ENCODE measurements at places on chromosomes 2 and 18.

GRCh38 chr2:12287220-12287751, 429.4 kb upstream of the TRIB2 start:
- no peak for DNase-seq

- DNase-seq, result no peak
Measured at GRCh38 chr2:127911737-127912136, 26.0 kb upstream of the AMMECR1L start.

- no peak for DNase-seq
Measured at GRCh38 chr18:62578980-62579511, 56.2 kb downstream of the ZCCHC2 start.

- no peak for DNase-seq
Measured at GRCh38 chr2:98736464-98736889, 5.5 kb upstream of the MGAT4A start.

DNA sequence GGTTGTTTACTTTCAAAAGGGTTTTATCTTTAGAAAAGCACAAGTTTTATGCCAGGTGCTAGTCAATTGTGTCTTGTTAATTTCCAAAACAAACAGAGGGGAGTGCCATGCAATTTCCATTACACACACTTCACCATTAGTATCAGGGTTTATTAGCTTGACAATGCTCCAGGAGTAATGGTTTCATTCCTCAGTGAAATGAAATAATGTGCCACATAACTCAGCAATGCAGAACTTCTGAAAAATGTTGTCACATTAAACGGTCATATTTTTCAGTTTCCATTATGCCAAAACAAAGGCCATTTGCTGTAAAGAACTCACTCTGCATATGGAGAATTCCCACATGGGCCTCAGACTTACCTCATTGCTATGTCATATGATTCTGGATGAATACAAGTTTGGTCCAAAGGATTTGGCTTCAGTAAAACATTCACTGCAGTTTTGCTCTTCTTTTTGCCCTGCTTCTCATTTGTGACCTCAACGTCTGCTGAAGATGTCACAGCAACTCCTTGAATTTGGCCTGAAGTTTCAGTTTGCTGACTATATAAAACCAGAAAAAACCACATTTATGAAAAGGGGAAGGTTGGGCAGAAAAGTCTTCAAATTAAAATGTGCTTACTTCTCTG, 198.2 kb downstream of the SRBD1 start:
- no peak for DNase-seq

GRCh38 chr2:42132966-42133641, 36.0 kb upstream of the EML4 start:
- DNase-seq, result peak; percentile 77

GRCh38 chr2:230762317-230762896, 49.8 kb downstream of the CAB39 start:
- DNase-seq, result no peak

DNA sequence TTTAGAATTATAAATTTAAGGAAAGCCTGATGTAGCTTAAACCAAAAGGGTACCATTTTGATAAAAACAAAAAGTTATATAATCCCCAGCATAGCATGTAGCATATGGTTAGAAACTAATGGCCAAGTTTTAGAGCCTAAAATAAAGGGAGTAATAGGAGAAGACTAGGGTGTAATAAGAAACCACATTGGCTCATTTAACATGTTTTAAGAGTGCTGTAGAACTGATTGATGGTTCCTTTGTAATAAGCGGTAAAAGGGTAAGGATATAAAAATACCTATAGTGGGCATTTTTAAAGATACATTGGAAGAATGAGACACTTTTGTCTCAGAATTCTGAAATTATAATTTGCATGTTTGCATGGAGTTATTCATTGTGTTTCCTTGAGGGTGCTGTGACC, 1.9 kb downstream of the PSMA8 start:
- no peak for DNase-seq

DNA sequence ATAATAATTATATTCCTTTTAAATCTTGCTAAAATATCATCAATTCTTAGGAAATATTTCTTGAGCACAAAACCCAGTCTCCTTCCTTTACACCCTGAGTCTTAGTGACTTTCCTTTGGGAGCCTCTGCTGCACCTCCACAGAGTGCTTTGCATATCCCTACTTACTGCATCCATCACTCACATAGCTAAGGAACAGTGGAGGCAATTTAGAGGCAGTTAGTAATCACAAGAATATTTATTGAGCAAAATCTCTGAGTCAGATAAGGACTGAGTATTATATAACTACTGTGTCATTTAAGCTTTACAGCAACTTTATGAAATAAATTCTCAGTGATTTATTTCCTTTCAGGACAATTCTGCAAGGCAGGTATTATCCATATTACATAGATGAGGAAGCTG, 327.7 kb downstream of the TMX3 start:
- DNase-seq, result no peak

DNA sequence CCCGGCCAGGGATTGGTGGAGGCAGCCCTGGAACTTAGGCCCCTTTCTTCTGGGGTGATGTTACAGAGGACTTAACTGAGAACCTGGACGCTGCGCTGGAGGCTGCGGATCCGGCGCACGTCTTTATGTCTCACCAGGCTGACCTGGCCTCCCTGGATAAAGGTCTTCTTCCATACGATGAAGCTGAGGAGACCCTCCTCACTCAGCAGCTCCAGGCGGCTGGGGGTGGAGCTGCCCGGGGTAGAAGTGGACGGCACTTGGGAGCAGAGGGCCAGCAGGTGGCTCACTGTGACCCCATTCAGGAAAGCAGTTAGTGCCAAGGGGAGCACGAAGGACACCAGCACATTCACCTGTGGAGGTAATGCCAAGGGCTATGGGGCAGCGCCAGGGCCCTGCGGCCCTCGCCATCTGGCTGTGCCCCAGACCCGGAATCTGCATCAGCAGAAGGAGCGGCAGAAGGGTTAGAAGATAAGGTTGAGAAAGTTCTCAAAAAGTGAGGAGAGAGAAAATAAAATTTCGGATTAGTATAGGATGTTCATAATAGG, 8.0 kb downstream of the NTSR2 start:
- no peak for DNase-seq

- DNase-seq, result no peak
Measured at GRCh38 chr2:96498021-96498431, 7.1 kb downstream of the NEURL3 start.

DNA sequence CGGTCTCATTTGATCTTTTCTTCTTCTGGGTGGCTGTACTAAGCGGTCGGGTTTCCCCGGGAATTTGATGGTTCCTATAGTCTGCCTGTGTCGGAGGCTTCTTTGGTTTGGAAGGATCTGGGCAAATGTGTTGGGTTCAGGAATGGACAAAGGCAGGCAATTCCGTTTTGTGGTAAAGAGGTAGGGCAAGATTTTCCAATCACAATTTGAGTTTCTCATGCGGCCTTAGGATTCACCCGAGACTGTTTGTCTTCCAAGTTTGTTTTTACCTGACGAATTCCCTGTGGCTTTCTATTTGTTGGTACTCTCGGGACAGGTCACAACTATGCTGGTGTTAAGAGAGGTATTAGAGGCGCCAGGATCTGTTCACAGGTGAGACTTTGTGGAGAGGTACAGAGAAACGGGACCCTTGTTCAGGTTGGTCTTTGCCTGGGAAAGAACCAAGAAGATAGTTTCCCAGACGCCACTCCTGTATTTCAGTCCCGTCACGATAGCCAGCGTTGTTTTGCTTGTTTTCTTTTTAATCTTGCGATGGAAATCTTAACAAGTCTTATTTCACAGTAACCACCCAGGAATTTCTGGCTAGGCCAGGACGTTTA, 3.0 kb downstream of the SP5 start:
- no peak for DNase-seq

GRCh38 chr2:42847596-42848151, 55.3 kb upstream of the HAAO start:
- no peak for DNase-seq

- DNase-seq, result no peak
Measured at GRCh38 chr2:505941-506340, 171.3 kb downstream of the TMEM18 start.
